ENCODE measurements at places on chromosomes 7 and 10. TPM values are rescaled to one million over a fixed set of nuclear protein-coding genes. Genes with fewer than 3 reads are reported as not detected.

GRCh38 chr10:45373003-45373575, 927 bp upstream of the ALOX5 start:
- peak; percentile 51 for DNase-seq

GRCh38 chr10:77872151-77872946, 54.2 kb downstream of the DLG5 start:
- DNase-seq: no peak

Gene HILPDA
- 362 TPM for total RNA-seq

Gene ACTR1A
- 51.3 TPM for total RNA-seq

GRCh38 chr10:26628395-26628794, 69.1 kb upstream of the PDSS1 start:
- DNase-seq: no peak

Measured in activated CD8-positive, alpha-beta T cell treated with anti-CD3 and anti-CD28 coated beads for 36 hours (primary cell).